Kidney epithelial cell (primary cell): ENCODE measurements at places on chromosomes 2 and 18.

- DNase-seq: no peak
These were observed 13.2 kb upstream of the OR6B3 start for GRCh38 chr2:240066489-240066888.

GRCh38 chr18:74420481-74420880 lies 36.6 kb downstream of the DIPK1C start:
- no peak for DNase-seq

DNA sequence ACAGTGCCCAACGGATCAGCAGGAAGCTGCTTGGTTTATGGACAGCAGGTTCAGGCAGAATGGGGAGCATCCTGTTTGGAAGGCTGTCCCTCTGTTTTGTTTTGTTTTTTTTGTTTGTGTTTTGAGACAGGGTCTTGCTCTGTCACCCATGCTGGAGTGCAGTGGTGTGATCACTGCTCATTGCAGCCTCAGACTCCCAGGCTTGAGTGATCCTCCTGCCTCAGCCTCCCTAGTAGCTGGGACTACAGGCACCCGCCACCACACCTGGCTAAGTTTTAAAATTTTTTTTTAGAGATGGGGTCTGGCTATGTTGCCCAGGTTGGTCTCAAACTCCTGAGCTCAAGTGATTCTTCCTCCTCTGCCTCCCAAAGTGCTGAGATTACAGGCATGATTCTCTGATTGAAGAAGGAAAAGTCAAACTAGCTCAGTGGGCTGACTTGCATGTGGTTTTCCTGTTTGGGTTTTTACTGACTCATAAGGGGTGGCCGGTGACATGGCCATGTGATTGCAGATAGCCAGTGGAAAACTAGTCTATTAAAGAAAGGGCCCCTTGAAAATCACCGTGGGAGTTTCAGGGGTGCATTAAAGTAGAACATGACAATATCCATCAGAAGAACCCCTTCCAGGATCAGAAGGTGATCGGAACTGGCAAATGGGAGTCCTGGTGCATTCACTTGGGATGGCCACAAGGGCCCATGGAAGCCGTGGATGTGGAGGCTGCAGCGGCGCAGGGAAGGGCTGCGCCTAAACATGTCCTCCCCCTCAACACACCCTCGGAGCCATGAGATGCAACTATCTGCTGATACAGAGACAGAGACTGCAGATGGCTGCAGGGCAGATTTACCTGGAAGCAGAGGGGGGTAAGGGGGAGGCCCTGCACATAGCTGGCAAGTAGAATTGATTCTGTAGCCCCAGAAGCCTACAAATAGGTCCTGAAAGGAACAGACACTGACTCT lies 26.5 kb downstream of the AQP12B start:
- no peak for DNase-seq

GRCh38 chr2:213022987-213023386 lies 128.4 kb downstream of the IKZF2 start:
- no peak for DNase-seq

- no peak for DNase-seq
These were observed 100.9 kb downstream of the MTCL1 start for GRCh38 chr18:8806100-8806797.

- DNase-seq: no peak
These were observed 398.4 kb upstream of the CWC22 start for GRCh38 chr2:180405520-180405919.

- DNase-seq: no peak
These were observed 3.1 kb upstream of the GALNT1 start for GRCh38 chr18:35578481-35578880.

GRCh38 chr2:195238826-195239225 lies 418.2 kb upstream of the SLC39A10 start:
- no peak for DNase-seq

DNA sequence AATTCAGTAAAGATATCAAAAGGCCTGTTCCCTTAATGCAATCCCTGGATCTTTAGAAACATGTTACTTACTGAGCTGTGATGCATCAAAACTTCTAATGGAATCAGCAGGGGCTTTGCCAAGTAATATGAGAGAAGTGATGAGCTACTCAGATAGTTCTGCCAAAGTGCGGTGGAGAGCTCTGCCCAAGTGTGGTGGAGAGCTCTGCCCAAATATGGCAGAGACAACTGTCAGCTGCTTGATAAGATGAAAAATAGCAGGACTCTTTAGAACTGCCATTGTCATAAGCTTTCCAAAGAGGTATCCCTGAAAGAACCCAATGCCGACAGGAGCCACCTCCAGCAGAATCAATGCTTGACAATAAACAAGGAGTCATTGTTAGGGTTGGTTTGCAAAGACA lies 167.9 kb upstream of the SLC39A10 start:
- no peak for DNase-seq

DNA sequence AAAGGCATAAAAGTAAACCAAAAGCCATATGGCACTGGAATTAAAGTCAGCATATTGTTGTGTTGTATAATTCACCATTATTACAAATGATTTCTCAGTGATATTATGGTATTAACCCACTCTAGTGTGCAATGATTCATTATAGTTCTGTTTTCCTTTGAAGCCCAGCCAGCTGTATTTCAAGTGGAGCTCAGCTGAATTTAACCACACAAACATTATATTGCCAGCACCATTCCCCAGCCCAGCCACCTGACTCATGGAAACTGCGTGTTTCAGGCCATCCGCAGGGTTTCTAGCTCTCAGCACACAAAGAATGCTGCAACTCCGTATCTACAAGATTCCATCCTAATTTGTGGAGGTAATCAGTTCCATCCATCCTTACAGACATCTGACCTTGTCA lies 166.8 kb upstream of the CHAC2 start:
- DNase-seq: peak; percentile 7

GRCh38 chr18:68739462-68739861 lies 24.6 kb upstream of the TMX3 start:
- no peak for DNase-seq

DNA sequence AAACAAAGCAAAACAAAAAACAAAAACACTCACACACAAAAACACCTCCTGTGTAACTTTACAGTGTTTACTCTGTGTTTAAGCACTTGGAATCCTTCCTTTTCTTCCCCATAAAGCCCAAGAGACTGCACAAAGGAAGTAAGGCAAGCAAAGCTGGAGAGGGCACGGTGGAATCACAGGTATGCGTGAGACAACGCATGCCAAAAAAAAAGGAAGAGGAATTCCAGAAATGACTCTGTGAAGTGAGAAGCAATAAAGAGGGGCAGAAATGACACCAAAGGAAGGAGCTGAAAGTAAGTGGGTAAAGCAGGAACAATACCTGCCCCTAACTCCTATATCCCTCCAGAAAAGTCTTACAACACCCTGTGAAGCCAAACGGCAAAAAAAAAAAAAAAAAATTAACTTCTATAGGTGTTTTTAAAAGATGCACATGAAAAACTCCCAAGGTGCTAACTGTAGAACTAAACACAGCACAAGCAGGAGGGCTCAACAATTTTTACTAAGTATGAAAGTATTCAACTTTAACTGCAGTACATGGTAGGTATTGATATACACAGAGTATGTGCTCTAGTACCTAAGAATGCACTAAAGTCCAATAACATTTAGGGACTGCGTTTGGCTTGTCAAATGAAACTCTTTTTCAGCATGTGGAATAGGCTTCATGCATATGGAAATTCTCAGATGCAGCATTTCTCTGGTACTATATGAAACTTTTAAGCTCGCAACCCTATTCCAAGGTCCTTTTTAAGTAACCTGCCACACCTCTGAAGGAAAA lies 9.1 kb downstream of the RND3 start:
- no peak for DNase-seq

DNA sequence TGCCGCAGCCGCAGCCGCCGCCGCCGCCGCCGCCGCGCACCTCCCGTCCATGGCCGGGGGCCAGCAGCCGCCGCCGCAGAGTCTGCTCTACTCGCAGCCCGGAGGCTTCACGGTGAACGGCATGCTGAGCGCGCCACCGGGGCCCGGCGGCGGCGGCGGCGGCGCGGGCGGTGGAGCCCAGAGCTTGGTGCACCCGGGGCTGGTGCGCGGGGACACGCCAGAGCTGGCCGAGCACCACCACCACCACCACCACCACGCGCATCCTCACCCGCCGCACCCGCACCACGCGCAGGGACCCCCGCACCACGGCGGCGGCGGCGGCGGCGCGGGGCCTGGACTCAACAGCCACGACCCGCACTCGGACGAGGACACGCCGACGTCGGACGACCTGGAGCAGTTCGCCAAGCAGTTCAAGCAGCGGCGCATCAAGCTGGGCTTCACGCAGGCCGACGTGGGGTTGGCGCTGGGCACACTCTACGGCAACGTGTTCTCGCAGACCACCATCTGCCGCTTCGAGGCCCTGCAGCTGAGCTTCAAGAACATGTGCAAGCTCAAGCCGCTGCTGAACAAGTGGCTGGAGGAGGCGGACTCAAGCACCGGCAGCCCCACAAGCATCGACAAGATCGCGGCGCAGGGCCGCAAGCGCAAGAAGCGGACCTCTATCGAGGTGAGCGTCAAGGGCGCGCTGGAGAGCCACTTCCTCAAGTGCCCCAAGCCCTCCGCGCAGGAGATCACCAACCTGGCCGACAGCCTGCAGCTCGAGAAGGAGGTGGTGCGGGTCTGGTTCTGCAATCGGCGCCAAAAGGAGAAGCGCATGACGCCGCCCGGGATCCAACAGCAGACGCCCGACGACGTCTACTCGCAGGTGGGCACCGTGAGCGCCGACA lies 2.4 kb downstream of the POU3F3 start:
- DNase-seq: no peak

- no peak for DNase-seq
These were observed 7.2 kb downstream of the POMC start for GRCh38 chr2:25161055-25161781.

GRCh38 chr2:60116161-60116875 lies 437.1 kb downstream of the BCL11A start:
- no peak for DNase-seq

DNA sequence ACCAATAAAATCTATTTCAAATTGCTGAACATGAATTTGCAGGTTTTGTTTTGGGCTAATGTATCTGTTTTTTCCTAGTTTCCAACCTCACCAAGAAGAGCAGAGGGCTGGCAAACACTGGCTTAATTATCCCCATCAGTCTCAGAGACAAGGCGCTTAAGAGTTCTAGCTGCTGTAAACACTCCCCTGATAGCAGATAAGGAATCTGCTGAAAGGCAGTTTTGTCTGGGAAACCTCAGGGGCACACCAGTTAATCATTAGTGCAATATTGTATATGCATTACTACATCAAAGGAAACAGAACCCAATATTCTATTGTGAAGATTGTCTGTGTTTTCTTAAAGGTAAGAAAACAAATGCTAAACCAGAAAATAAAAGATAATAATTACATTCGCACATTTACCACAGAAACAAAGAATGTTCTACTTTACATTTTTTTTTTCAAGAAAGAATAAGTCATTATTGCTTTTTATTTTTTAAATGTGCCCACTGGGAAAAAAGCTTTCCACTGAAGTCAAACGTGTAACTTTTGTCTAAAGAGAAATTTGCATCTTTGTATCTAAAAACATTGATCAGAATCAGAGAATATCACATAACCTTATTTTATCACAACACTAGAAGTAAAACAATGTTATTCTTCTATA lies 179.1 kb downstream of the ERBB4 start:
- DNase-seq: no peak

- no peak for DNase-seq
These were observed 86.8 kb upstream of the ST3GAL5 start for GRCh38 chr2:85975581-85975980.

- no peak for DNase-seq
These were observed 167.7 kb downstream of the MYO3B start for GRCh38 chr2:170345607-170346006.

- no peak for DNase-seq
These were observed 1551.7 kb upstream of the SLC39A10 start for GRCh38 chr2:194105358-194105757.

GRCh38 chr2:160114020-160114419 lies 51.6 kb upstream of the PLA2R1 start:
- no peak for DNase-seq

- no peak for DNase-seq
These were observed 46.4 kb upstream of the ASB1 start for GRCh38 chr2:238380336-238380735.

GRCh38 chr2:15748736-15749323 lies 157.2 kb downstream of the DDX1 start:
- DNase-seq: no peak

- no peak for DNase-seq
These were observed 3.5 kb downstream of the RND3 start for GRCh38 chr2:150484006-150484405.

DNA sequence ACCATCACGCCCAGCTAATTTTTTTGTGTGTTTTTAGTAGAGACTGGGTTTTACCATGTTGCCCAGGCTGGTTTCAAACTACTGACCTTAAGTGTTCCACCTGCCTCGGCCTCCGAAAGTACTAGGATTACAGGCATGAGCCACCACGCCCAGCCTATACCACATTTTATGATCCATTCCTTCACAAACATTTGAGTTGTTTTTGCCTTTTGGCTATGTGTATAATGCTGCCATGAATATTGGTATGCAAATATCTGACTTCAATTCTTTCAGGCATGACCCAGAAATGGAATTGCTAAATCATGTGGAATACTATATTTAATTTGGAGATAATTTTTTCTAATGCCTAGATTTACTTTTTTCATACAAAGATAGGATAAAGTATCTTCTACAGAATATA lies 68.6 kb downstream of the TTC27 start:
- no peak for DNase-seq

DNA sequence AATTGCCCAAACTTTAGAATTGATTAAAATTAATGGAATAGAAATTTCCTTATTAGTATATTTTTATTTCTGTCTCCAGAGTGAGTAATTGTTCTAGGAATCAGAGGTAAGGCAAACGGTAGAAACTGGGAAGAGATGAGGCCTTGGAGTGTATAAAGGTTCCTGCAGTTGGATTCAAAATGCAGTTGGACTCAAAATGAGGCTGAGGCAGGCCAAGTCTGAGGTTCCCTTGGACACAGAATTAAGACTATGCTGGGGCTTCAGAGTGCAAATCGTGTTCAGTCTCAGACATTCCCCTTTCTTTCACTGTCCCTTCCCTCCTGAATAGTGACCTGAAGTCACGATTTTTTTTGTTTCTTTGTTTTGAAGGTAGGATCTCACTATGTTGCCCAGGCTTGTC lies 746.9 kb upstream of the NRXN1 start:
- no peak for DNase-seq

- DNase-seq: peak; percentile 45
These were observed 21.0 kb downstream of the SNORC start for GRCh38 chr2:232890896-232891601.

DNA sequence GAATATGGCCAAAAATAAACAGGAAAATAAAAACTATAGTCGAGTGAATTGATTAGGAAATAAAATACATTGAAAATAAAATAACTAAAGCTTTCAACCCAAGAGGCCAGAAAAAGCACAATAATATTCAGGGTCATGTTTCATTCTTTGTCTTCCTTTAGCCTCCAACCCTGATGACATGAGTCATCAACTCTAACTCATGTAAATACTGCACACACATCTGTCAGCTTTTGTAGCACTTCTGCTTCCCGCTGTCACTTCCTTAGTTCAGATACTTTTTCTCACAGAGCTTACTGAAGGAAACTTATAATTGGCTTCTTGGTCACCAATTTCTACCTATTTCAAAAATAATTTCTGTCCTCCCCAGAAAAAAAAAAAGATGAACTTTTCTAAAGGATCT lies 112.8 kb downstream of the UPP2 start:
- DNase-seq: no peak

- no peak for DNase-seq
These were observed 1.6 kb downstream of the CDH2 start for GRCh38 chr18:28175150-28175929.
